ENCODE measurements at places on chromosomes 7 and 10.

DNA sequence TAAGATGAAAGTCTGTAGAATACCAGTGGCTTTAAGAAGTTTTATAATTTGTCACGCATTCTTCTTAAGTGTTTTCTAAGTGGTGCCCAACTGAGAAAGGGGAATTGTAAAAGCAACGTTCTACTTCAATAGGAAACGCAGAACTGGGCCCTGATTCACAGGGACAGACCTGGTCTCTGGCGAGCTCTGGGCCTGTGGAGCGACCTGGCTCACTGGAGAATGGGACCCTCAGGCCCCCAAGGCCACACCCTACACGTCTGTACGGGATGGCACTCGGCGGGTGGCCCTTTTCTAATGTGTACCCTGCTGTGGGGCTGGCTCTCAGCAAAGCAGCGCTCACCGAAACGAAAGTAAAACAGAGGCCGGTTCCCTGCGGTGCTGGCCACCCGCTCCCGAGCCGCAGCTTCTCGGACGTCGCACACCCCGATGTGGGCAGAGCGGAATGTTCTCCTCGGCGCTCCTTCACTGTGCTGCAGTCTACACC lies 205.0 kb downstream of the DIP2C start:
- DNase-seq, result no peak

DNA sequence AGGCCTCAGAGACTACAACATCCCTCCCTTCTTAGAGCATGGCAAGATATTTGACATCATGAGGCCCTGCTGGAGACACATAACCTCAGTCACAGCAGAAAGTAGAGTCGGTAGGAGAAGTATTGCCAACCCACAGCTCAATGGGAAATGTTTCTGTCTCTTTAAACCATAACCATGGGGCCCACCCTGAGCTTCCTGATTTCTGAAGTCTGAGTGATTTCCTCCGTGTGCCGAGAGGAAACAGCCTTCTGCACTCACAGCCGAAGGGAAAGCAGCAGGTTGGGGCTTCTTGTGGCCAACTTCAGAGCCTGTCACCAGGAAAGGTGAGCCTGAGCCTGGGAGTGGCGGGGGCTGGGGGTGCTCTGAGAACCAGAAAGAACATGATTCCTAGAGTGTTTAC lies at the start of gene GIMAP1:
Gene GIMAP1, plus strand, starts transcription at position 246 of the 400 bp plus-strand sequence. CDS start 2,435 bp downstream, outside the sequence.
- DNase-seq, result peak; percentile 82

GRCh38 chr7:6637544-6638229 lies 569 bp downstream of the ZNF316 start:
- DNase-seq, result peak; percentile 84

DNA sequence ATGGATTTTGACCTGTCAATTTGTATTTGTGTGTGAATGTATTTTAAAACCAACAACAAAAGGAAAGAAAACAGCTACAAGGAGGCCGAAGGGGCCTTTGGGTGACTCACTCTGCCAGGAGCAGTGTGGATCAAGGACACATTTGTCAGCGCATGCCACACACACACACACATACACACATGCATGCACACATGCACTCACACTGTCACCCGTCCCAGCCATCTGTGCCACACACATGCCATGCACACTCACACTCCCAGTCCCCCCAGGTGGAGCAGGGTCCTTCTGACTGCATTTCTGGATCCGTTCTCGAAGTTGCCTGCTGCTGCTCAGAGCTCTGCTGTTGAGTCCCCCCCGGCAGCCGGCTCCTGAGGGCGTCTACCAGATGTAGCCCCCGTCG lies 26.0 kb downstream of the SPOCK2 start:
- DNase-seq, result no peak

DNA sequence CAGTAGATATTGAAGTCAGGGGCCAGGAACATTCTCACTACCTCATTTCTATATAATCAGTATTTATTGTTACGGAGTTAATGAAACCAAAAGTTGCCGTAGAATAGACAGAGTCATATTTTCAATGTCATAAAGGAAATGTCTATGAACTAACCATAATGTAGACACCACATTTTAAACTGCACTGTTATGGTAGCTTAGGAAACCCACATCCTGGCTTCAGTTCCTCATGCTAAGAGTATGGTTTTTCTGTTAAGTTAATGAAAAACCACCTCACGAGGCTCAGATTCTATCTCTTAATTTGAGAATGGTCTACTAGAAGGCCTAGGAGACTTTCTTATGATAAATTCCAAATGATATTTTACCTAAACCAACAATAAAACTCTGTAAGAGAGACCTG lies 166.5 kb downstream of the TMEM26 start:
- DNase-seq, result no peak

- no peak for DNase-seq
Observed at GRCh38 chr7:43396187-43396740, 186.6 kb upstream of the STK17A start.

DNA sequence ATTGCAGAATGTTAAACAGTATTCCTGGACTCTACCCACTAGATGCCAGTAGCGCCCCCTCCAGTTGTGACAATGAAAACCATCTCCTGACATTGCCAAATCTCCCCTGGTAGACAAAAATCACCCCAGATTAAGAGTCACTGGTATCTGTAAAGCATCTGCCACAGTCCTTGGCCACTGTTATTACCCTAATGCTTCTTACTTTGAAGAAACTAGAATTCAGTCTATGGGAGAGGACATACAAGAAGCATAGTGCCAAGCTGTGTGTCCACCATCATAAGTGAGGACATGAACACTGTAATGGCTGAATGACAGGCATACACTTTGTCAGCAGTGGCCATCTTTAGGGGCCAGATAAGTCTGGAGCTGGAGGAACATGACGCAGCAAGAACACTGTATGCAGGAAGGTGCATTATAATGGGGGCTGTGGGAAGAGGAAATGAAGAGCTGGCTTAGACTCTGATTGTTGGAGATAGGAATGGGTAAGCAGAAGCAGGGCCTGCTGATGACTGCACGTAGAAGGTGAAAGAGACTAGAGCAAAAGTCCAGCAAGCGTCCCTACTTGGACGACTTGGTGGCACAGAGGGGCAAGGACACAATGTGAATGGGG lies 32.5 kb downstream of the CBX3 start:
- DNase-seq, result no peak

Data from activated effector memory CD4-positive, alpha-beta T cell treated with anti-CD3 and anti-CD28 coated beads, Interleukin-2, amount 50 U/mL, for 16 hours (primary cell).